ENCODE measurements at places on chromosomes 7 and 10.

GRCh38 chr10:126017961-126018560, 121.7 kb downstream of the FANK1 start:
- DNase-seq: no peak

DNA sequence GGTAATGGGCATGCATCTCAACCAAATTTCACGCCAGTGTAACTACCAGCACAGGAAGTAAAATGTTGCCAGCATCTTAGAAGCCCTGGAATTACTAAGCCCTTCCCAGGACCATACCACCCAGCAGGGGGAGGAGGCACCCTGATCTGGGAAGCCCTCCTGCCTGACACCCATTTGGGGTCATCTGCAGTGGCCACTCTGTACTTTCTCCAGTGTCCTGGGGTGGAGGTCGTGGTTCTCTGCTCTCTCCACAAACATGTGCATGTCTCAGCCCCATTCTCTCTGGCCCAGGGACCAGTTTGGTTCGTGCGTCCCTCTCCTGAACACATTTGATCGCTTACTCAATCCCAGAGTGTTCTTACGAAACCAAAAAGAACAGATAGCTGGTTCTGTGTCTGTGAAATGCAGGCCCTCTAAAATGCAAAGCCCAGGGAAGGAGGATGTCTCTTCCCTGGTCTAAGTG, 9.4 kb upstream of the LRRC27 start:
- no peak for DNase-seq

- no peak for DNase-seq
Measured at GRCh38 chr10:111511751-111512150, 434.9 kb downstream of the ADRA2A start.

GRCh38 chr10:32371101-32371500, 24.1 kb upstream of the EPC1 start:
- no peak for DNase-seq

- no peak for DNase-seq
Measured at GRCh38 chr7:142896151-142896550, 10.6 kb upstream of the TRPV6 start.

GRCh38 chr7:33630359-33630758, 275.0 kb upstream of the BMPER start:
- DNase-seq: no peak

- no peak for DNase-seq
Measured at GRCh38 chr10:11179516-11180105, 161.9 kb downstream of the CELF2 start.

- DNase-seq: no peak
Measured at GRCh38 chr10:3954615-3955014, 169.6 kb upstream of the KLF6 start.

GRCh38 chr7:17447728-17448478, 149.5 kb downstream of the AHR start:
- no peak for DNase-seq

DNA sequence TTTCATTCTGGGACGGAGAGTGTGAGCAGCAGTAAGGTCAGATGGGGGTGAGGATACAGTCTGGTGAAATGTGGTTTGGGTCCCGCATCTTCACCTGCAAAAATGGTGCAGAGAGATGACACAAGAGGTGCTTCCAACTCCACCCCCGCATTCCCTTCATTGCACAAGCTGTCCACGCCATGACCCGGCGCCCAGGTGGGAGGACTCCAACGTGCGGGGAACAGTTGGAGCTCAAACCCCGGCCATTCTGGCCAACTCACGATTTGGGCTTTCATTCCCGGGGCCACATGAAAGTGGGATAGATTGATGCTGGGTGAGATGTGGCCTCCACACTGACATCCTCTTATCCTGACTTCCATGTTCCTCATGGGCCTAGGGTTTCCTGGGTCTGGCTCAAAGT, 34.6 kb upstream of the ZNF273 start:
- DNase-seq: no peak

DNA sequence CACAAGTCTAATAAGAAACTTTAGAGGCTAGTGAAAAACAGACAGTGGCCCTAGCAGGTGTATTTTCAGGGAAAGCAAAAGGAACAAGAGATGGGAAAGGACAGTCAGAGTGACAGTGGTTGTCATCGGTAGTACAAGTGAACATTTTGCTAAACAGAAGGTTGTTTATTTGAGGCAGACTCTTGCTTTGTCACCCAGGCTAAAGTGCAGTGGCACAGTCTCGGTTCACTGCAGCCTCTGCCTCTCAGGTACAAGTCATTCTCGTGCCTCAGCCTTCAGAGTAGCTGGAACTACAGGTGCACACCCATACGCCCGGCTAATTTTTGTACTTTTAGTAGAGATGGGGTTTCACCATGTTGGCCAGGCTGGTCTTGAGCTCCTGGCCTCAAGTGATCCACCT, 195.8 kb downstream of the RELN start:
- no peak for DNase-seq

- no peak for DNase-seq
Measured at GRCh38 chr10:89553064-89553734, 17.8 kb upstream of the SLC16A12 start.

DNA sequence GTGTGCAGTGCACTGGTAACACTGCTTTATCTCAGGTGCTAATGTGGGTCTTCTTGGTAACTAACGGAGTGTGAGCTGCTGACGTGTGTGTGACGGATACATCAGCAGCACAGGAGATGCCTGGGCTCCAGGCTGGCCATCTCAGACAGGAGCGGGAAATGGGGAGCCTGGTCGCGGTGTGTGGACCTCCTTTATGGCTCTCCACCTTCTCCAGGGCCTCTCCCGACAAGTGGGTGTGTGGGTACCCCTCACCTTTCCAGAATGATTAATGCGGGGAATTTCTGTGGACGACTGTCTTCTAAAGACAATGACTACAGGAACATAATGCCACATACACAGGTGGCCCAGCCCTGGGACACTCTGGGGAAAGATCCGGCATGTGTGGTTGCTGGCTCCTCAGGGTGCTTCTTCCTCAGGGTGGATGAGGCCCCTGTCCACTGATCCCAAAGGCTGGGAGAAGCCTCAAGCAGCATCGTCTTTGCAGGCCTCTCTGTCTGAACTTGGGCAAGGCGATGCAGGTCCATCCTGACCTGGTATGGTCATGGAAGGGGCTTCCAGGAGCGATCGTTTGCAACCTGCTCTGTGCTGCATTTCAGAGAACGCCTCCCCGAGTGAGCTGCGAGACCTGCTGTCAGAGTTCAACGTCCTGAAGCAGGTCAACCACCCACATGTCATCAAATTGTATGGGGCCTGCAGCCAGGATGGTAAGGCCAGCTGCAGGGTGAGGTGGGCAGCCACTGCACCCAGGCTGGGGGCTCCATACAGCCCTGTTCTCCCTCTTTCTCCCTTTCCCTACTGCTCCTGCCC, 20.3 kb upstream of the CSGALNACT2 start:
- DNase-seq: no peak

DNA sequence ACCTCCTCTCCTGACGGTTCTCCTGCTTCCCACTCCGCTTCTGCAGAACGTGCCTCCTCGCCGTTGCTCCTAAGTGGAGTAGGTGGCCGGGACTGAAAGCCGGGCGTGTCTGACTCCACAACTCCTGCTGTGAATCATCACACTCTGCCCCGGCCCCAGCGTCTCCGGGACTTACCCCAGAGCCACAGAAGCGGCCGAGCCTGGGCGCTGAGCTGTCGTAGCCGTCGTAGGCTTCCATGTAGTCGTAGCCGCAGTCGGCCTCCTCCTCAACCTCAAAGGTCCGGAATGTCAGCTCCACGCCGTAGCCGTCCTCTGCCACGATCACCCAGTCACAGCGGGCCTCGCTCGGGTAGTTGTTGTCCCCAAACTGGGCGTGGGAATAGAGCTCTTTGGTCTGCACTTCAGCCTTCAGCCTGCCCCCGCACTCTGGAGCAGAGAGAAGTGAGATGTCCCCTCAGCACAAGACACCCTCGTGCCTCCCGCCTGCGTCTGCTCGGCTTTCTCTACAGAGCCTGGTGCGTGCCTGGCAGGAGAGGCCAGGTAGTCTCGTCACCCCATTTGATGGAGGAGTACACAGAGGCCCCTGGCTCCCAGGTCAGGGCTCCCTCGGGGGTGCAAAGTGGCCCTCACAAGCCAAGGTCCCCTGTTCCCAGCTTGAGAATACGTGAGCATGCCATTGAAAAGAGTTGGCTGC, 11.2 kb upstream of the OPALIN start:
- DNase-seq: no peak

GRCh38 chr7:135181261-135181928, 10.9 kb upstream of the CYREN start:
- no peak for DNase-seq

DNA sequence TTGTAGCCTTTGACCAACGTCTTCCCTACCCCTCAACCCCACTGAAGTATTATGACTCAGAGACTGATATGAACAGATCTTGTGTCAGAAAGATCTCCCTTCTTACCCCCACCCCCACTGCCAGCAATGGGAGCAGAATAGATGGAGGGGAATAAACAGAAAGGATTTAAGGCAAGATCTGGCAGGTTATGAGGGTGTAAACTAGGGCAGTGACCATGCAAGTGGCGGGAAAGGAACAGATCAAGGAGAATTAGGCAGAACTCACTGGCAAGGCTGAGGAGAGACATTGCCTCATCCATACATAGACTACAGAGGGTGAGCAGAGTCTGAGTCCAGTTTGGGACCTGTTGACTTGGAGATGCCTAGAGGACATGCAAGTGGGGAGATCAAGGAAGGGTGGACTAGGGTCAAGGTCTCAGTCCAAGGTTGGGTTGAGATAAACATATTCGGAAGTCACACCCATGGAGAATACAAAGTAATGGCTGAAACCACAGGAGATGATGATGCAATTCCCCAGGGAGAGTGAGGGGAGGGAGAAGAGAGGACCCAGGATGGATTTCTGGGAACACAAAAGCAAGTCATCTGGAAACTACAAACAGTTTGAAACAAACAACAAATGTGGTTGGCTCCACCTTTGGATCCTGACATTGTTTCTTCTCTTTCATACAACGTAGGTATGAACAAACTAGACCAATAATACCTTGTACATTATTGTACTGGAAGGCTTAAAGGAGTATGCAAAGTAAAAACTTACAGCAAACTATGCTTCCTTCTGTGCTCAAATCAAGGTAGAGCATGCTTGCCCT, 44.9 kb upstream of the IL6 start:
- no peak for DNase-seq

DNA sequence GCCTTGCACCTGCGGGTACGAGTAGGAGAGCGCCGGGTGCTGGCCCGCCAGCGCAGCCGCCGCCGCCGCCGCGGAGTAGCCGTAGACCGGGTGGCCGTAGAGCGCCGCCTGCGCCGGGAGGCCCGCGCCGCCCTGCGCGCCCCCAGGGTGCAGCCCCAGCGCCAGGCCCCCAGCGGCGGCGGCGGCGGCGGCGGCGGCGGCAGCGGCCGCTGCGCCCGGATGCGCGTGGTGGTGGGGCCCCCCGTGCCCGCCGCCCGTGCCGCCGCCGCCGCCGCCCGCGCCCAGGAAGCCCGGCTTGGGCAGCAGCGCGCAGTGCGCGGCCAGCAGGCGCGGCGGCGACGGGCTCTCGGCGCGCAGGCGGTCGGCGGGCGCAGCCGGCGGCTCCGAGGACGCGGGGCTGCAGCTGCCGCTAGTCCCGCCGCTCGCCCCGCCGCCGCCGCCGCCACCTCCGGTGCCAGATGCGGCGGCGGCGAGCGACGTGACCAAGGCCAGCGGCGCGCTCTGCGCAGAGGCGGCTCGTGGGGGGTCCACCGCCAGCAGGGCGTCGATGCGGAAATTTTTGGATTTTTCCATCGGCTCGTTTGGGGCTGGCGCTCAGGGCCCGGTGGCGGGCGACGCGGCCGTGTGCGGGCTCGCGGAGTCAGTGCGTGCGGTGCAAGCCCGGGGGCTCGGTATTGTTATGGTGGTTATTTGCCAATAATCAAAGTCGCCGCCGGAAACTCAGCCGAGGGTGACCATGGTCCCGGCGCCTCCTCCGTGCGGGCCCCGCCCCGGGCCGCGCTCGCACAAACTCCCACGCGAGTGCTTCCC, 480 bp downstream of the MNX1 start:
- no peak for DNase-seq

DNA sequence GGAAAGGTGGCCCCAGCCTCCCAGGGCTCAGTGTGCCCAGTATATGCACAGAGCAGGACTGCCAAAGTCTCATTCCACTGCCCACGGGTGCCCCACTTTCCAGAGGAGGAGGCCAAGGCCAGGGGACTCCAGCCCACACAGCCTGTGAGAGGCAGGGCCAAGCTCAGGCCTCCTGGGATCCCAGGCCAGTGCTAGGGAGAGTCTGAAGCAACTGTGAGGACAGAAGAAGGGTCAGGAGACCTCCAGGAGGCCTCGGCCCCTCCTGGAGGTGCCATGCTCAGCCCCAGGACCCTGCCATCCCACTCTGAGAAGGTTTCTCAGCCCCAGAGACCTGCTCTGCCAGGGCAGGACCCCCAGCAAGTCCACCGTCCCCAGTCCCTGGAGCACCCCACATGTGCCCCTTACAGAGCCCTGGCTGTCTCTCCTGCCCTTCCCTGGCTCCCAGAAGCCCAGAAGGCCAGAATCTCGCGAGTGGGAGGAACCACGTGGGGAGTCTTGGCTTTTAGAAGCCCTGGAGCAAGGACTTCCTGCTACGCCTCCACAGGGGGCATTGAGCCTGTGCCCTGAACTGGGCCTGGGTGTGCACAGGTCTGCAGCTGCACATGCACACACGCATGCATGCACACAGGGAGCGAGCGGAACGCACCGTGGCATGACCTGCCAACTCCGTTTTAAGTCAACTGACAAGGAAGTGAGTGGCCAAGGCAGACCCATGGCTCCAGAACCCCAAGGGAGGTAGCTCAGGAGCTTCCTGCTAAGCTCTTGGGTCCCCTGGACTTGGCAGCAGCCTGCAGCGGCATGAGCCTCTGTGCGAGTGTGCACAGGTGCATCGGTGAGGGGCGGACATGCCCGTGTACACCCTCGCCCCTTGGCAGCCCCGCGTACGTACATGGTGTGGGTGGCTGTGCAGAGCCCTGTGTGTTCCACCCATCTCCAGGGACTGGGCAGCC, 33.6 kb downstream of the ZCCHC24 start:
- no peak for DNase-seq

- no peak for DNase-seq
Measured at GRCh38 chr7:89283302-89283701, 487.8 kb upstream of the TEX47 start.

DNA sequence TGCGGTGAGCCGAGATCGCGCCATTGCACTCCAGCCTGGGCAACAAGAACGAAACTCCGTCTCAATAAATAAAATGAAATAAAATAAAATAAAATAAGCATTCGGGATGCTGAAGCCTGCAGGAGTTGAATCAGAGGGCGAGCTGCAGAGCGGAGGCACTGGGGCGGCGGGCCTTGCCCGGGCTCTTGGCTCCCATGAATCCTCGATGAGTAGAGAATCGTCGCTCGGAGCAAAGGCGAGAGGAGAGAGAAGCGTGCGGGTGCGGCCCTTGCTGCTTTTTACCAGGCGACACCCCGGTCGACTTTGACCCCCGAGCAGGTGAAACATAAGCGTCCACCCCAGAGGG, 168.3 kb downstream of the UBE2H start:
- DNase-seq: no peak

GRCh38 chr7:84582747-84583146, 388.2 kb upstream of the SEMA3A start:
- no peak for DNase-seq
